ENCODE measurements at places on chromosomes 5 and 9.

- DNase-seq = no peak
Observed at GRCh38 chr5:57986761-57987341, 473.0 kb downstream of the PLK2 start.

DNA sequence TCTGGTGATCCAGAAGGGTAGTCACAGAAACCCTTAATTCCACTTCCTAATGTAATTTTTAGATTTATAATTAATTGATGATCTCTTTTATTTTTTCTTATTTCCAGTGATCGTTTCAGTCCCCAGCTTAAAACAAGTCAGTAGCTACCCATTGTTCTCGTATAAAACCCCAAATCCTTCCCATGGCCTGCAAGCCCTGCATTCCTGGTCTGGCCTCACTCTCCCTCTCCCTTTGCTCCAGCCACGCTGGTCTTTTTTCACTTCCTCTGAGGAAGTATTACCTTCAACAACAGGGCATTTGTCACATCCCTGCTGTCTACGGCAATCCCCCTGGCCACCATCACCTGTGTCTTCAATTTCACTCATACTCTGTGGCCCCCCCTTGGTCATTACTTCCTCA is 44.8 kb downstream of the ACOT12 start:
- DNase-seq = no peak

DNA sequence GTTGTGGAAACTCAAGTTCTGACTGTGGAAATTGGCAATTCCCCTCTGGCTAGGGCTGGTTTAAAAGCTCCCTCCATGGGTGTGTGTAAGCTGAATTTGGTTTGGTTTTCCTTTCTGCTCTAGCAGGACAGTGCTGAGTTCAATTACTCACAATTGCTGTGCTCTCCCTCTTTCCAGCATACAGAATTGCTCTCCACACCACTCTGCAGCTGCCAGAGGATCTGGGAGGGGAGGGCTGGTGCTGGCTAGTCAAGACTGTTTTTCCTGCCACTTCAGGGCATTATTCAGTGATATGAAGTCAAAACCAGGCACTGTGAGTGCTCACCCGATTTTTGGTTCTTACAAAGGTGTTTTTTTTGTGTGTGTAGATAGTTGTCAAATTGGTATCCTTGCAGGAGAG is 336.9 kb upstream of the SLC24A2 start:
- no peak for DNase-seq

DNA sequence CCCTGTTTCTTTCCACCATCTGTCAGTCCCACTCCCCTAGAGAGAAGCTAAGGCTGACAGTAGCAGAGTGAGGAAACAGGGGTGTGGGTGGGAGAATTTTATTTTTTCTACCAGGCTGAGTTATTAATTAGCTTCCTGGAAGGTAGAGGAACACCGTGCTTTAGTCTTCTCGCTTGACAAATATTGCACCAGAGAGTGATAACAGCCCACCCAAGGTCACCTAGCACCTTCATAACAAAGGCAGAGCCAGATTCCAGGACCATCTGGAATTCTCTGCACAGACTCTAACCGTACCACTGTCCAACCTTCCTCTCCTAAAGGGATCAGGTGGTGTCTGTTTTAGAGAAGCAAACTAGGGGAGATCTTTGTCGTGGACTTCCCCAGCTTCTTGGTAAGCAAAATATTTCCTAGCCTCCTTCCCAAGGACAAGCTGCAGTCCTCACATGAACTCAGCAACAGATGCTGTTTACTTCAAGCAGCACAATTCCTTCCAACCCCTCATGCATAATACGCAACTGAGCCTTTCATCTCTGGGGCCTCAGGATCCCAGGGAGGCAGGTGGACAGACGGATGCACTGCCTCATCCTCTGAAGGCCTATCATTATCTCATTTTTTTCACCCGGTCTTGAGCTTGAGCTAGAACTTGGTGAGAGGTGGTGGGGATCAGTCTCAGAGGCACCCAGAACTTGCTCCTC is 308.7 kb upstream of the BRINP1 start:
- DNase-seq = no peak

GRCh38 chr5:132239776-132240175 is 12.1 kb upstream of the P4HA2 start:
- DNase-seq = no peak

- DNase-seq = no peak
Observed at GRCh38 chr5:28301712-28302111, 1263.3 kb upstream of the CDH9 start.

DNA sequence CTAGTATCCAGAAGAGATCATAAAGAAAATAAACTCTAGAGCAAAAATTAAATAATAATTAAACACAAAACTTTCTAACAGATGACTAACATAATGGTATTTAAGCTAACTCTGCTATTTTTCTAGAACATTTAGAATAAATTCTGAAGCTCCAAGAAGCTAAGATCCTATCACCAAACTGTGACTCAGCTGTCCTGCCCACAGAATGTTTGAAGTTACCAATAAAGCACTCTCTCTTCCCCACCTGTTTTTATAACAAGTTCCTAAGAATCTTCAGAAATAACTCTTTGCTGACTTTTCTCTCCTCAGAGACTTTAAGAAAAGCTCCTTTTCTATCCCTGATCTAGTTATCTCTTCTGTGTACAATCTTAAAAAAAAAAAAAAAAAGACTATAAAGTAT is 6.0 kb upstream of the EFNA5 start:
- no peak for DNase-seq

GRCh38 chr5:154778534-154778933 is 23.4 kb downstream of the LARP1 start:
- no peak for DNase-seq
